ENCODE measurements at places on chromosomes 16 and 17.

DNA sequence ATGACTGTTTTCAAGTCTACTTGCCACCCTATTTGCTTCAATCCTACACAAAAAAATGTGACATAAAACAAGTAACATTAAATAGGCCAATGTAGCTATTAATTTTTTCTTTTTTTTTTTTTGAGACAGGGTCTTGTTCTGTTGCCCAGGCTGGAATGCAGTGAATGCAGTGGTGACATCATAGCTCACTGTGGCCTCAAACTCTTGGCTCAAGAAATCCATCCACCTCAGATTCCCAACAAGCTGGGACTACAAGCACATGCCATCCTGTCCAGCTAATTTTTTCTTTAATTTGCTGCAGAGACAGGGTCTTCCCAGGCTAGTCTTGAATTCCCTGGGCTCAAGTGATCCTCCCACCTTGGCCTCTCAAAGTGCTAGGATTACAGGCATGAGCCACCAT lies 29.4 kb downstream of the ANKFY1 start:
- no peak for DNase-seq

GRCh38 chr17:413016-413350 lies 60.4 kb upstream of the RPH3AL start:
- DNase-seq = no peak

DNA sequence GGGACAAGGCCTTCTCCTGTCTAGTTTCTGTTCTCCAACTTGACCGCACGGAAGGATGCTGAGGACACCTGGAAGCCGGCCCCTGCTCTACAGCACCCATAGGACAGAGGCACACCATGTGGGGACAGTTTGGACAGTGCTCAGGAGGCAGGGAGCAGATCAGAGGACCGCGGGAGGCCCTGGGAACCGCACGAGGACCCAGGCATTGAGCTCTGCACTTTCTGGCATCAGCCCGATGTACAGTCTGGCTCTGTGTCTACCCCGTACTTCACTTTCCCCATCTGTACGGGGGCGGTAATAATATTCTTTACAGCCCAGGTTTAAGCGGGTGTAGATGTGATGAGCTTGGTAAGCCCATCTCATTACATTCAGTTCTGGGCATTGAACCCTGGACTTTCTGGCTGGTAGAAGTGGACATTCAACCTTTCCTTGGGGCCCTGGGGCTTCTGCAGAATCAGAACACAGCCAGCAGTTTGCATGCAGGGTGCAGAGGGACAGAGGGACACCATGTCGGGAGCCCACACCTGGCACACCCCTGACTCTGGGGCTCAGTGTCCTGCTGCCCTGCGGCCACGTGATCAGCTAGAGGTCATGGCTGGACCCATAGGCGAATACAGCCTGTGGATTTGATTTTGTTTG lies 258.7 kb downstream of the SEC14L1 start:
- DNase-seq = no peak

DNA sequence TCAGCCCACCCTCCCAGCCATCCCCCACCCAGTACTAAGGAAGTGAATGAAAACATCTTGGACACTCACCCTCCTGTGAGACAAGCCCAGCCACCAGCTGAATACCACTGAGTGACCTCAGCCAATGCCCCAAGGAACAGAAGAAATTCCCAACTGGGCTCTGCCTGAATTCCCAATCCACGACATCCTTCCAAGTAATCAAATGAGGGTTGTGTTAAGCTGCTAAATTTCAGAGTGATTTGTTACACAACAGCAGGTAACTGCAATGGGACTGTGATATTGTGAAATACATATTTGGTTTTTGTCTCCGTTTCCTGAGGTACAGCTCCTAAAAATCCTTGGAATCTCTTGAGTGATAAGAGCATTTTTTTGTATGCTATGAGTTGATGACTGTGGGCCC lies 578.7 kb upstream of the CDH11 start:
- DNase-seq = no peak

DNA sequence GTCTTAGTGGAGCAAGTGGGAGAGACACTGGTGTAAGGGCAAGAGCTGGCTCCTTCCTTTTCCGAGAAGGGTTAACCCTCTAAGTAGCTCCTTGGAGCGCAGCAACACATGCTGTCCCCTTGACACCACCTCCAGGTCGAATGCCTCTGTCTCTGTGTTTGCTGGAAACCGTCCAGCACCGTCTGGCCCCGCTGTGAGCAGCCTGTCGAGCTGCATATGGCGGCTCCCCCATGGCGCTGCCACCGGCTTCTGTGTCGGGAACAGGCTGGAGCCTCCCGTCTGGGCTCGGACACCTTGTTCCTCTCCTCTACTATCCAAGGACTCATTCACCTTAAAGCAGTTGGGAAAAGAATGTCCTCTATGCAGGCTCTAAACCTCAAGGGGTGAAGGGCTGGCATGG lies 28.9 kb upstream of the WSCD1 start:
- DNase-seq = peak; percentile 77

DNA sequence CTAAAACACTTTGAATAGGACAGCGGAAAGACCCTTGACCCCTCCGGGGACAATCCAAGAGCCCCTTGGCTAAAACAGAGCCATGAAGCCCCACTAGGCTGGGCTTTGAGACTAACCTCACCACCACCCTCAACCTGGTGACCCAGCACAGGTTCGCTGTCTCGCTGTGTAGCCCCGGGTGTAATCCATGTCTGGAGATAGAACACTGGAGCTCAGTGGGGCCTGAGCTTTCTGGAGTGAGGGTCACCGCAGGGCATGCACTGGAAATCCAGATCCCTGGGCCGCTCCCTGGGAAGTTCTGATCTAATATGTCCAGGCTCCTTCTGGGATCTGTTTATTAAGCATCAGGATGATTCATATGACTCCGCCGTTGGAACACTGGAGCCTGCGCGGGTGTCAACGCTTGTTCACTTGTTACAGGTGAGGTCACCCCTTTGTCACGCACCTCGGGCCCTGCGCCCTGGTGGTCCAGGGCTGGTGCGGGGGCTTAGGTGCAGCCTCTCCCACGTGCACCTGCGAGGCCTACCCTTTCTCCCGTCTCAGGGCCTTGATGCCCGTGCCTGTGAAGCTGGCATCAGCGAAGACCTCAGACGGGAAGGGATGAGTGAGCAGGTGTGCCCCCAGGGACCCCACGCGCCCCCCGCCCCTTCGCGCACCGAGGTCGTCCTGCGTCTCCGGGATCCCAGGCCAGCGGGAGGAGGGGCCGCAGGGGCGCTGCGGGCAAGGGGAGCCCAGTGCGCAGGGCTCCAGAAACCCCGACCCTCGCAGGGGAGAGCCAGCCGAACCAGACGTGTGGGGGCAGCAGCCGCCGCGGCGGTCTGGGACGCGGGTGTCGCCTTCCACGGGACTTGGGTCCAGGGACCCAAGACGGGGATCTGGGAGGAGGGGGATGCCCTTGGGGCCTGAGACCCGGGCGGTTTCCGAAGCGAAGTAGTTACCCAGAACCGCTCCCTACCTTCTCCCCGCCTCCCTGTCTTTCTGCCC lies 224.1 kb upstream of the FOXF1 start:
- no peak for DNase-seq

- peak; percentile 41 for DNase-seq
Observed at GRCh38 chr17:21376081-21376758, at the start of gene KCNJ12. Gene KCNJ12, plus strand, starts transcription at chr17:21376357. Its CDS starts 38,986 bp downstream, at chr17:21415343.

- no peak for DNase-seq
Observed at GRCh38 chr17:61504697-61505096, 52.5 kb downstream of the TBX4 start.

- DNase-seq = peak; percentile 49
Observed at GRCh38 chr16:75377729-75378386, 55.4 kb downstream of the CFDP1 start.

DNA sequence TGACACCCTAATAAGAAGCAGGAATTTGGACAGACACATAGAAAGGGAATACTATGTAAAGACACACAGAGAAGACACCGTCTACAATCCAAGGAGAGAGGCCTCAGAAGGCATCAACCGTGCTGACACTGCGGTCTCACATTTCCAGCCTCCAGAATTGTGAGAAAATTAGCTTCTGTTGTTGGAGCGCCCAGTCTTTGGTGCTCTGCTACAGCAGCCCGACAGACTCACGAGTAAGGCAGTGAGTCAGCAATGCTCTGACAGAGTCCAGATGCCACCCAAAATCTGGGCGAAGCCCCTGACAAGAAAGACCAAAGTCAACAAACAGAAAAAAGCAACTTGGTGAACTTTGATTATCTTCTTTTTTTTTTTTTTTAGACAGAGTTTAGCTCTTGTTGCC lies 32.5 kb upstream of the RAI1 start:
- no peak for DNase-seq

DNA sequence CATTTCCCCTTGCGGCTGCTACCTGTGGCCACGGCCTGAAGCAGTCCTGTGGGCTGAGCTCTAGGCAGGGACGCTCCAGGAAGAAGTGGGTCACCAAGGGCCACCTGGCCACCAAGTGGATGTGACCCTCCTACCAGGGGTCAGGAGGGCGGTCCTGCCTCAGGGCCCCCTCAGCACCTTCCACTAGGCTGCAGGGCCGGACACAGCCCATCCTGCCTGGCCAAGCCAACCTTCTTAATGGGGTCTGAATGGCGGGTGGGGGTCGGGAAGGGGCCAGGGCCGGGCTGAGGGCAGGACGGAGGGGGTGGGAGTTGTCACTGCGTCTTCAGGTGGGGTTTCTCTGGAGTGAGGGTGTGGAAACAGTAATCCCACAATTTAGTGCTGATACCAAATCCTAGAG lies 13.2 kb upstream of the MLKL start:
- DNase-seq = no peak

GRCh38 chr16:70472786-70473433 lies 18.5 kb downstream of the FCSK start:
- no peak for DNase-seq

DNA sequence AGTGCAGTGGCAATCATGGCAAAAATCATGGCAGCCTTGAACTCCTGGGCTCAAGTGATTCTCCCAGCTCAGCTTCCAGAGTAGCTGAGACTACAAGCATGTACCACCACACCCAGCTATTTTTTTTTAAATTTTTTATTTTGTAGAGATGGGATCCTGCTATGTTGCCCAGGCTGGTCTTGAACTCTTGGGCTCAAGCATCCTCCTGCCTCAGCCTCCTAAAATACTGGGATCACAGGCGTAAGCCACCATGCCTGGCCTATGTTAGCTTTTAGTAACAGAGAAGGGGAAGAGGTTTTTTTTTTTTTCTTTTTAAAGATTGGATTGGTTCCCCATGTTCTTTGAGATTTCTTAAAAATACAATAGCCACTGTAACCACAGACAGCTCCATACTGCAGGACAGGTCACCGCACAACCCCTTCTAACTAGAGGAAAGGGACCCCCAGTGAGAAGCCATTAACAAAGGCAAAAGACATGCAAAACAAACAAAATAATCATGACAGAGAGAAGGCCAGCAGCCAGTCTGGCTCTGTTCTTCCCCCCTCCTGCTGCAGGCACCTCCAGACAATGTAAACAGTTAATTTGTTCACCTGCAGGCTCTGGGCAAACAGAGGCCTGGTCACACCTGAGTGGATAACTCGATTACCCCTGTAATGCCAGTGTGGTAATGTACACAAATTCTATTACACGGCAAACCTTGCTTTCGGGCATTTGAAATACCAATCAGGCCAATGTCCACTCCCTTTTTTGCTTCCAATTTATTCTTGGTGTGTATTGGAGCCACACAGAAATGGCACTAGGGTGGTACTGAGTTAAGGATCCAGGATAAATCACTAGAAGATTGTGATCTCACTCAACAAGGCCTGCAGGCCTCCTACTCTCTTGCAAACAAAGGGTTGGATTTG lies 52.9 kb downstream of the SNX11 start:
- DNase-seq = no peak

DNA sequence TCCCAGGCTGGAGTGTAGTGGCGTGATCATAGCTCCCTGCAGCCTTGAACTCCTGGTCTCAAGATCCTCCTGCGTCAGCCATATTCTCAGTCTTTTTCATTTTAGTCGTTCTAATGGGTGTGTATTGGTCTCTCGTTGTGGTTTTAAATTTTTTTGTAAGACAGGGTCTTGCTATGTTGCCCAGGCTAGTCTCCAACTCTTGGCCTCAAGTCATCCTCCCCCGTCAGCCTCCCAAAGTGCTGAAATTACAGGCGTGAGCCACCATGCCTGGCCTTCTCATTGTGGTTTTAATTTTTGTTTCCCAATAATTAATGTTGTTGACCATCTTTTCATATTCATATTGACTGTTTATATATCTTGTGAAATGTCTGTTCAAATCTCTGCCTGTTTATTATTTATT lies 8.6 kb downstream of the TMEM94 start:
- DNase-seq = no peak

- no peak for DNase-seq
Observed at GRCh38 chr17:10172241-10172741, 26.1 kb downstream of the GAS7 start.

DNA sequence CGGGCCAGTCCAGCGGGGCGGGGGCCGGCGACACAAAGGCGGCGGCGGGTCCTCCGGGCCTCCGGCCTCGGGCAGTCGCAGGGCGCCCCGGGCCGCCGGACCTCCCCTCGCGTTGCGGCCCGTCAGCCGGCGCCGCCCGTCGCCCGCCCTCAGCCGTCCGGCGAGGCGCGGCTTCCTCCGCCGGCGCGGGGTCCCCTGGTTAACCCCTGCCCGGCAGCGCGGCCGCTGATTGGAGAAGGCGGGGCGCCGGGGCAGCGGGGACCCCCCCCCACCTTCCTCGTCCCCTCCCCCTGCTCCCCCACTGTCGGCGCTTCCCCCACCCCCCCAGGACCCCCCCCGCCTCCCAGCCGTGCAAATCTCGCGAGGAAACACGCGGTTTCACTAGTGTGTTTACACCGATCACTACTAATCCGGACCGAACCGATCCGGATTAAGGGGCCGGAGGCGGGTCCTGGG lies at the start of gene TLK2:
TLK2 (plus strand) TSS at position 402 of the 456 bp plus-strand sequence. CDS start 2,301 bp downstream, outside the sequence.
- DNase-seq = peak; percentile 72

DNA sequence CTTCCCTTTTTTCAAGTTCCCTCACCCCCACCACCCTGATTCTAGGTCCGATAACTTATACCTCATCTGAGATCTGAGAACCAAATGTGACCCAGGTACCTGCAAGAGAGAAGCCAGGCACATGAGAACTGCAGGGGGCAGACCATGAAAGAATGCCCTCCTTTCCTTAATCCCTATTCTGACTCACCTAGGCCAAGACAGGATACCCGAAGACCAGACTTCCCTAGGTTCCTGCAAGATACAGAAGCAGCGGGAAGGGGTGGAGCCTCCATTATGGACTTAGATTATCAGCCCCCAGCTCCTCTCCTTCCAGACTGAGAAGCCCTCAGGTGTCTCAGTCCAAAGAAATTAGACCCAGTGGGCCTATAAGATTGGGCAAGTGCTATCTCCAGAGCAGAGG lies 2.1 kb downstream of the KCNAB3 start:
- no peak for DNase-seq

GRCh38 chr17:45836047-45837044 lies 8.3 kb upstream of the SPPL2C start:
- DNase-seq = no peak

DNA sequence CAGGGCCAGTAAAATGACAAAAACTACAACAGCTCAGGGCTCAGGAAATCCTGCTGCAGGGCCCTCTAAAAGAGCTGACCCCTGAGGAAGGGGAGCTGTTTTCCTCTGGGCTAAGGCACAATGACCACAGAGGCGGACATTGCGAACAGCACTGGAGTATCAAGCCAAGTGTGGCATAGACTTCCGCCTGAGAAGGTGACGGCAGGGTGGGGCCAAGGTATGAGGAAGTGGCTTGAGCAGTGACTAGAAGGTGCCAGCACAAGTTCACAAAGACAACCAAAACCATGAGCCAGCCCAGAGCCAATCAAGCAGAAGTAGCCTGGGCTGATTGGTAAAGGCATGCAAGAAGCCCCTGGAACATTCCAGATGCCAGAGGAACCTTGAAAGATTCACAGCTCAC lies 13.9 kb downstream of the ERN2 start:
- no peak for DNase-seq

- DNase-seq = peak; percentile 15
Observed at GRCh38 chr16:2154533-2155090, 970 bp upstream of the TRAF7 start.

- DNase-seq = no peak
Observed at GRCh38 chr16:69725480-69726312, 664 bp downstream of the NQO1 start.

- no peak for DNase-seq
Observed at GRCh38 chr16:17225541-17225940, 245.2 kb downstream of the XYLT1 start.
